ENCODE measurements at places on chromosomes 1 and 21.

DNA sequence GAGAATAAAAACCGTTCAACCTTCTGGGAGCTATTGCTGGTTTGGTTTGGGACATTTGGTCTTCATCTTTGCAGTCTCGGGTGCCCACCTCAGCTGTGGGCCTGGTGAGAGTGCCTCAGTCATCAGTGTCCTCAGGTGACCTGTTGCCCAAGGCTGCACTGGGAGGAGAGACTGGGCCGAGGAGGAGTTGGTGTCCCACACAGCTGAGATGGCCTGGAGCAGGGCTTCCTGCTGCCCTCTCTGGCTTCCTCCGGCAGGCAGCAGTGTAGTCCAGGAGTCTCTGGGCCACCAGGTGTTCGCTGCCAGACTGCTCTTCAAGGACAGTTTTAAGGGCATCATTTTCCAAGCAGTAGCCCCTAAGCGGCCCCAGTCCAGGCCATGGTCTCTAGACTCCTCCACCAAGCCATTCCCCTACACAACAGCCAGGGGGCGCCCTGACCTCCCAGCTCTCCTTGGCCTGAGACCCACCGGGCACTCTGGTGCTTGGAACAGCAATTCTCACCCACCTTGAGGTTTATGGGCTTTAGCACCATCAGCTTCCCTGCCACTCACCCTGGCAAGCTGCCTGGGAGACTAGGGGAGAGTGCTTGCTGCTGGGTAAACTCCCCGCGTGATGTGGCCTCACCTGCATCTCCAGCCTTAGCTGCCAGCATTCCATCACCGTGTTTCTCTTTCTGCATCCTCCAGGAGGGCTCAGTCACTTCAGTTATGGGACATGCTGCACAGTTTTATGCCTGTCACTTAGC is 9.1 kb upstream of the SYTL1 start:
- DNase-seq, result peak; percentile 39

- peak; percentile 40 for DNase-seq
Measured at GRCh38 chr1:31811605-31812004, 4.2 kb downstream of the SPOCD1 start.

DNA sequence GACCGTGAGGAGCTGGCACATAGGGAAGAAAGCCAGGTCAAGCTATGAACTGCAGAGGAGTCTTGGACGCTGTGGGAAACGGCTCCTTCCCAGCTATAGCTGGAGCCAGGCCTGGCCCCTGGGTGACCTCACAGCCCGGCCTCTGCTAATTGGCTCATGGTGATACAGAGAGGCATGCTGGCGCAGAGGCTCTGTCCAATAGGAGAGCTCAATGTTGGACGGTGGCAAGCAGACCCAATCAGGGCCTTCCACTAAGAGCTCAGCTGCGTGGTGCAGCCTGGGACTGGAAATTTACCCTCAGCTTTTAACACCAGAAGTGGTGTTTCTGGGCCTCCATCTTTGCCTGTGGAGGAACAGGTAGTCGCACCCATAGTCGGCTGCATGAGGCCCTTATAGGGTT is 64.4 kb upstream of the GRHL3 start:
- no peak for DNase-seq

DNA sequence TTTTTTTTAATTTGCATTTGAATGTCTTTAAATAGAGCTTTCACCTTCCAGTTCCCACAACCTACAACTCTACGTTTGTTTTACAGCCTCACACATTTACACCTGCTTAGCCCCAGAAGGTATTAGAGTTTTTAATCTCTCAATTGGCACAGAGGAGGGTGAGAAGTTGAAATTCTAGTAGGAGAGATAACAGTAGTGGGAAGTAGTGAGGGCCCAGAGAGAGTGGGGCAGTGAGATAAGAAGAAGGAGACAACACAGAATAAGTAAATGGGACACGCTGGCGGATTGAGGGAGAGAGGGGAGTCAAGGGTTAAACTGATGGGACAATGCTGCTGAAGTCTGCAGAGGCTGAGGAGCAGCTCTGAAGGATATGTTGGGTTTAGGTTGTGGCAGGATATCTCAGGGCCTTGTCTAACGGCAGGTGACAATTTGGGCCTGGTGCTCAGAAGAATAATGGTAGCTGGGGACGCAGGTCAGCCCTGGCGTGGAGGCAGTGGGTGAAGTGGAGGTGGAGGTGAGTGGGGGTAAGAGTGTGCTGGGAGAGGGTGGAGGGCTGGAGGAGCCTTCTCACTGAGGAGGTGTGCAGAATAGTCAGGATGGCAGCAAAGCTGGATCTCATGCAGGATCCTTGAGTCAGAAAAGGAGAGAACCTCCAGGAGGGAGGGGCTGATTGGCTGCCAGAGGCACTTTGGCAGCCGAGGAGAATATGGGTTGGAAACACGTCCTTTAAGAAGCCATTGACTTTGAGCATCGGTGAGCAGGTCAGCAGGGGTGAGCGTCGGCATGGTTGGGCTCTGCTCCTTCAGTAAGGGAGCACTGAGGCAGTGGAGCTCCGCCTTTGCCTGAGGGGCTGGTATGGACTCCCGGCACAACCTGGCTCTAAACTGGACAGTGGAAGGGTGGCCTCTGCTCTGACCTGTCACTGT is 72.9 kb downstream of the SYT6 start:
- DNase-seq, result no peak

GRCh38 chr1:232921381-232921780 is 29.0 kb upstream of the NTPCR start:
- peak; percentile 12 for DNase-seq

DNA sequence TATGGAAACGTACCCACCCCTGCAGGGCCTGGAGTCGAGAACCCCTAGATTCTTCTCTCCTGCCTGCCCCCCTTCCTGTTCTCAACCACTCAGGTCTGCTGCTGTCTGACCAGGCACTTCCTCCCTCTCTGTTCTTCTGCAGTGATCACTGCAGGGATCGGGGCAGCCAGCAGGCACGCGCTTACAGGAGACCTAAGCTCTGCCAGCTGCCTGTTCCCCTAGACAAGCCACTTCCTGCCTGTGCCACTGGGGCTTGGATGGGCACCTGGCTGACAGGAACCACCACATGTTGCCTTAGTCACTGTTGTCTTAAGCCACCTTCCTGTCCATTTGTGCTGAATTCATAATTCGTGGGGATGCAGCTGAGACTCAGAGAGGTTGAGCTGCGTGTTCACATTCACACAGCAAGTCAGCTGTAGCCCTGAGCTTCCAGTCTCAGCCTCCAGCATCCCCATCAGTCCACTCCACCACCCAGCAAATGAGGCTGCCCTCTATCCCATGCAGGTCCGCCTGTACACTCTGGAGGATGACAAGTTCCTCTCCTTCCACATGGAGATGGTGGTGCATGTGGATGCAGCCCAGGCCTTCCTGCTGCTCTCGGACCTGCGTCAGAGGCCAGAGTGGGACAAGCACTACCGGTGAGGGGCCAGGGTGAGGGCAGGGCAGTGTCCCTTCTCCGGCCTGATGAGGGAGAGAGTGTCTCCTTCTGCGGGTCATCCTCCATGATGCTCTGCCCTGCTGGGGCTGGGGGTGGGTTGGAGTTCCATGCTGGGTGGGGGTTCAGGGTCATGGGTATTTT is 18.6 kb downstream of the FAM151A start:
- DNase-seq, result no peak

DNA sequence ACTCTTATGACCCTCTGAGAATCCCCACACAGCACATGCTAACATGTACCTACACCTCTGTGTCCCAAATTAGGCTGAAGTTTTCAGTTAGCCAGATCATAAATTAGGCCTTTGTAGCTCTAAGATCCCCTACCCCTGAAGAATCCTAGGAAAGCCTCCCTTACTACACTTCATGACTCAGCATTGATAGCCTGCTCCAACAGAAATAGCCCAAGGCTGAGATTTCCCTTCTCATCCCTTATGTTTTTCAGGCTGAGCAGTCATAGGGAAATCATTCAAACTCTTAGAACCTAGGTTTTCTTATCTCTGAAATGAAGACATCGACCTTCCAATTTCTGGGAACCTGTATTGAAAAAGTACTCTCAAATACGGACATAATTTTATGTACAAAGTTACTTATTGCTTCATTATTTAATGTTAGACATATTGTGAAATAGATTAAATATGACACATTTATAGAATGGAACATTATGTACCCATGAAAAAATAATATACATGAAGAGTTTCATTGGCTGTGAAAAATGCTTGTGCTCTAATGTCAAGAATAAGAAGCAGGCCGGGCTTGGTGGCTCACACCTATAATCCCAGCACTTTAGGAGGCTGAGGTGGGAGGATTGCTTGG is 122.4 kb upstream of the UBE2U start:
- peak; percentile 62 for DNase-seq

GRCh38 chr1:12184008-12184681 is 17.4 kb downstream of the TNFRSF1B start:
- DNase-seq, result peak; percentile 92

DNA sequence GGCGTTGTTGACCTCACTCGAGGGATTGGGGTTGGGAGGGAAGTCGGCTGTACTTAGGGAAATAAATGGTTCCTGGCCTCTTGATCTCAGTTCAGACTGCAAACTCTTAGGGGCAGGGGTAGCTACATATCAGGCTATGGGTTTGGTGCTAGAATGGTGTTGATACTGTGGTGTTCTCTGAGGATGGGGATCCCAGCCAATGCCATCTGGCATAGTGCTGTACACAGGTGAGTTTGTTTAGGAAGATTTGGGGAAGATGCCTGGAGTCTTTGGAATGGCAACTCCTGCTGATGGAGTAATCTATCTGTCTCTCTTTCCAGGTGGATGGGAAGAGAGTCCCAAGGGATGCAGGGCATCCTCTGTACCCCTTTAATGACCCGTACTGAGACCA is 14.3 kb upstream of the NASP start:
- DNase-seq, result no peak

- DNase-seq, result no peak
Measured at GRCh38 chr1:37720231-37721130, 28.2 kb downstream of the CDCA8 start.

DNA sequence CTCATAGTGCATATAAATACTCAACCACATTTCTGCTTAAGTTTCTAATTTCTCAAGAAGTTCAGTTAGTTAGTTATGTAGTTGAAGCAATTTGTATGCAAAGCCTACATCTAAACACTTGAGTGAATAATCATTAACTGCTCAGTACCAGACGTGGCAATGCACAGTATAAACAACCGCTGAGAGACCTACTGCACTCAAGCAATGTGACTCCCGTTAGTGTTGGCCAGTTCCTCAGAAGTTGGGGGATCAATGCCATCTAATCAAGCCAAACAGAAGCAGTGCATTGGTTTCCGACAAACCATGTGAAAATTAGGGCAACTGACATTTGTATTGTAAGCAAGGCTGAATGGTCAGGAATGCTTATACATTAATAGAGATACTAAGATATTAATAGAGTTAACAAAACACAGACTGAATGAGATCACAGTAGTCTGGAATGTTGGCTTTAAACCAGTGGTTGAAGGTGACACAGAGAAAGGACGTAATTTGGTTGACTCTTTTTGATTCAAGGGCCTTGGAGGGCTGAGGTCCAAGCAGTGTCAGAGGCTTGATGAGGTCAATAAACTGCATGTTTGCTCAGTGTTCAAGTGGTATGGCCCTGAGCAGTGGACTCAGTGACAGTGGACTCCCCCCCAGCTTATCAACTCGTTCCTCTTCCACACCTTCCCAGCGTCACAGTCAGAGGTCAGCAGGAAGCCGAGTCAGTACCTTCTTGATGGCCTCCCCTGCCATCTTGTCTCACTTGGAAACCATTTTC is 255.5 kb downstream of the CTH start:
- no peak for DNase-seq

- peak; percentile 88 for DNase-seq
Measured at GRCh38 chr21:35635261-35635660, 425.1 kb downstream of the SETD4 start.

GRCh38 chr1:244011271-244011670 is 39.8 kb upstream of the ZBTB18 start:
- DNase-seq, result peak; percentile 54

- DNase-seq, result no peak
Measured at GRCh38 chr21:19171585-19171984, 768.0 kb upstream of the TMPRSS15 start.

GRCh38 chr1:93585059-93585966 is 96.3 kb downstream of the BCAR3 start:
- DNase-seq, result peak; percentile 74

Data from fibroblast of the aortic adventitia (primary cell).